ENCODE measurements at places on chromosomes 12 and 14.

DNA sequence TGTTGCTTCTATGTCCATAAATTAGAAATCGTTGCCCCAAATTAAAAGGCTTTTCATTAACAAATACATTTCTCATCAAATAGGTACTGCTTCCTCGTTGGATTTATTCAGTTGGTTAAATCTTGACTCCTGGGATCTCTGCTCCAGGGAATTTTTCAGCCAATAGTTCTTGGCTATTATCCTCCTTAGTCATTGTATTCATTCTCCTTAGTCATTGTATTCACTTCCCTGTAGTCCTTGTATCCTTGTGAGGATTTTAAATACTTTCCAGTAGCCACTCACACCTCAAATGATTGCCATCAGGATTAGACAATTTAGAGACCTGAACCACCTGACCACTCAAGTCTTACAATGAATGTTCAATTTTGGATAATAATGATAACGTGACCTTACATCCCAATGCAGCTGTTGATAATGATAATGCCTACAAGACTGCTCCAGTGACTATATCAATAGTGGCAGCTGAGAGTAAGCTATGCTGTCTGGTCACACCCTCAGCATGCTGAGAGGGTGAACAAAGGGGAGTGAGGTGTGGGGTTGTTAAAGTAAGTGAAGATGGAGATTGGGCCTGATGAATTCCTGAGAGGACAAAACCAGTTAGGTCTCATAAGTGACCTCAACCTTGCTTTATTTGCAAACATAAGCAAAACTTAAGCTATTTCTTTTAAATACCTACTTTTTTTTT, 193.7 kb upstream of the RTL1 start:
- DNase-seq: no peak

DNA sequence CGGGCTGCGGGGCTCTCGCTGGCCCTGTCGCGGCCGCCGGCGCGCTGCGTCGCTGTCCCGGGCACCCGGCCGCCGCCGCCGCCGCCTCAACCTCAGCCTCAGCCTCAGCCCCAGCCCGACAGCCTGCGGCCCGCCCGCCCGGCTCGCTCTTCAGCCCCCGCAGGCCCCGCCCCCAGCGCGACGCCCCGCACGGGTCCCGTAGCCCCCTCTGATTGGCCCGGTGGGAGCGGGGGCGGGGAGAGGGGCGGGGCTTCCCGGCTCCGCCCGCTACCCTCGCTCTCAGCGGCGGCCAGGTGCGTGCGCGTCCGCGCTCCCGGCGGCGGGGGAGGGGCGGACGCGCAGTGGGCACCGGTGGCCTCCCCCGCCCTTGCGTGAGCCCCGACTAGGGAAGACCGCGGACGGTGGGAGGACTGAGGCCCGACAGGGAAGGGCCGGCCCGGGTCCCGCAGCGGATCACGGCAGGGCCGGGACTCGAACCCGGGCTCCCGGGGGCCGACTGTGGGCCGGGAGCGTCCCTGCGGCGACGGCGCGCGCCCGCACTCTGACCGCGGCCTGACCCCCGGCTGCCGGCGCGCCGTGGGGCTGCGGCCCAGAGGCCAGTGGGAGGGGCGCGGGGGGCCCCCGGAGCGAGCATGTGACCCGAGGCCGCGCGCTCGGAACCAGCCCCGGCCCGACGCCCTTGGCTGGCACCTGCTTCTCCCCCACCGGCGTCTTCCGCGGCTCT, at the start of gene PPP1R13B:
TSS of gene PPP1R13B (minus strand) at position 125 of the 724 bp plus-strand sequence. CDS start 268 bp downstream, outside the sequence.
- peak; percentile 92 for DNase-seq

GRCh38 chr14:89303456-89304435, 113.3 kb downstream of the FOXN3 start:
- DNase-seq: no peak

DNA sequence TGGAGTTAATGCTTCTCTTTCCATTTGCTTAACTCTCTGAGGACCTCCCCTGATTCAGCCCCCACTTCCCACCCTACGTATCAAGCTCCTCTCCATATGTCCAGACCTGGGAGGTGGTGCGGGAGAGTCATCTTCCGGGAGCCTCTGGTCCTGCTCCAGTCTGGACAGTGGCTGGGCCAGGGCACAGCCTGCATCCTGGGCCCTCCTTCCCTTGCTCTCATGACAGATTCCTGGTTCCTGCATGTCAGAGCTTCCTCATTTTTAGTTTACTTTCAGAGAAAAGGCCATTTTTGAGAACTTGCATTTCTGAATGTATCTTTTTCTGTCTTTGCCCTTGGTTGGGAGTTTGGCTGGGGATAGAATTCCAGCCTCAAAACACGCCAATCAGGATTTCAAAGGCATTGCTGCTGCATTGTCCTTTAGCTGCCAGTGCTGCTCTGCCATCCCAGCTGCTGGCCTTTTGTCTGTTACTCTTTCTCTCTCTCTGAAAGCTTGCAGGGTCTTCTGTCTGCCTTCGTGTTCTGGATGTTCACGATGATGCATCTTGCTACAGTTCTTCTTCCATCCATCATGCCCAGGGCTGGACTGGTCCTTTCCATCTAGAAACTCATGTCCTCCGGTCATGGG, 54.7 kb downstream of the SLC6A12 start:
- DNase-seq: no peak

DNA sequence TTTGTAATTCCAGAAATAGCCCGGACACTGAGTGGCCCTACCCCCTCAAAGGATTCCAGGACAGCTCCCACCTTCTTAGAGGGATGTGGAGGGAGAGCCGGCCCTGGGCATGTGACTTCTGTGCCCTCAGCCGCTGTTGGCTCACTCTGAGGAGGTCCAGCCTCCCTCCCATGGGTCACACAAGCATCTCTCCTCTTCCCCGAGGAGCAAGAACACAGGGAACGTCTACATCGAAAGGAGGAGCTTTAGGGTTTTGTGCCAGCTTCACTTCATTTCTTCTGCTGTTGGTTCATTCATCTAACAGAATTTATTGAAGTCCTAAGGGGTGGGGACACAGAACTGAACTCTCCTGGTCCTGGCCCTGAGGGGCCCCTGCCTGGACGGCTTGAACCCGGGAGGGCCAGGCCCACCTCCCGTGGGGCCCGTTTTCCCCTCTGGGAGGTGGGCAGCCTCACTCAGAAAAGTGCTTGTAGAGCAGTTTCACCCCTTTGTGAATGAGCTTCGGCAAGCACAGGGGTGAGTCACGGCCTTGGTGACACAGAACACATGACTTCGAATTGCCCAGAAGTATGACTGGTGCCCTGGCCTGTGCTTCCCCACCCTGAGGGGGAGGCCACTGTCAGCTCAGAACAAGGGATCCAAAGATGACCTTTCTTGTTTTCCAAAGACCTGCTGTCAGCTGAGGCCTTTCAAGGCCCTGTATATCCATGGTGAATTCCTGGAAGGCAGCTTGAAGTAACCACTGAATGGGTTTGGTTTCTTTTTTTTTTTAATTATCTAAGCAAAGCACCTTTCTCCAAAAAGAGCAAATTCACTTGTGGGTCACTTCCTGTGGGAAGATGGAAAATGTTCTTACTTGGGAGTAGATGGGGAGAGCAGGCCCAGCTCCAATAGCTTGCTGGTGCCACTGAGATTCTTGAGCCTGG, 39.2 kb downstream of the NFKBIA start:
- DNase-seq: peak; percentile 32

DNA sequence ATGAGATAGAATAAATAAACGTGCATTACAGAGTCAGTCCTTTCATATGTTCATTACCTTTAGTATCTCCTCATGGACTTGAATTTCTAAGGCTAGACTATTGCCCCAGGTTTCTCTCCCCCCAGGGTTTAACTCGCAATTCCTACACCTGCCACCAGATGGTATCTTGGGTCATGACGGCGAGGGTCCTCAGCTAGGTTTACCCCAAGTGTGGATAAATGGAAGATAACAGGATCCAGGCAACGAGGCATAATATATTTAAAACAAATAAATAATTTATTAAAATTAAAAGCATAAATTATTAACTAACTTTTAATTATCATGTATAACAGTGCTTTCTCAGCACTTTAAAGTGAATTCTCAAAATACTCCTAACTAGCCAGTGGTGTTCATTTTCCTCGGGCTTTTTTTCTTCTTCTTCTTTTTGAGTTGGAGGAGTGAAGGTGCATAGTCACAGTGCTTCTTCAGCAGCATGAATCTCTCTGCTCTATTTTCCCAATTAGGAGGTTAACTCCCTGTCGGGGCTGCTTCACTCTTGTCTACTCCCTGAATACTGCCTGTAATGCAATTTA, 243.5 kb upstream of the CAND1 start:
- no peak for DNase-seq

DNA sequence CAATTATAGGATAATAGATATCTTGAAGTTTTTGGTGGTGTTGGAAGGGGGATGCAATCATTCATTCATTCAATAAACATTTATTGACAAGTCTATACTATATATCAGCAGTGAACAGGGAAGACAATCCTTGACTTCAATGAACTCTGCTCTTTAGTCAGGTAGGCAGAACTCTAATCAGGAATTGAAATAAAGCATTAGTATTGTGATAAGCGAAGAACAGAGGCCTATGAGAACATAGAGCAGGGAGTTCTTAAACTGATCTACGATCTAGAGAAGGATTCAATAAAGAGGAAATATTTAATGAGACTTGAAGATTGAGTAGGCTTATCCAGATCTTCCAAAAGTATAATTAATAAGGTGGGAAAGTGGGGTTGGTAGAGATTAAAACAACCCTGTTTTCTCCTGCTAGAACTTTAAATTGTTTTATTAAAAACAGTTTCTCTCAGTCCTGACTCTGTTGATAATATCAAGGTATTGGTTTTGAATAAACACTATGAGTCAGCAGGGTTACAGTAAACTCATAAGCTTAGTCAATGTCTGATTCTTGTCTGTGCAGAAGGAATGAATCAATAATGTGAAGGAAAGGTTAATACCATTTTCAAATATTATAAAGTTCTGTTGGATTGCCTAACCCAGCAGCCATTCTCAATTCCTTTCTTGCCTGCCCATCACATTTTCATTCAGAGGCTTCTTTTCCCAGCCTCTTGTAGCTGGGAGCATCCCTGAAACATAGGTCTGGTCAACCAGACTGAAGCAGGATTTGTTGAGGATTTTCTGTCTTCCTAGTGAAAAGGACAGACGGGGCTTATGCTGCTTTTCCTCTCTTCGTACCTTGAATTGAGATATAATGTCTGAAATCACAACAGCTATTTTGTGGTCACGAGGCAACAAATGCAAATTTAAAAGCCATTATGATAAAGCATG, 38.9 kb upstream of the KTN1 start:
- no peak for DNase-seq

DNA sequence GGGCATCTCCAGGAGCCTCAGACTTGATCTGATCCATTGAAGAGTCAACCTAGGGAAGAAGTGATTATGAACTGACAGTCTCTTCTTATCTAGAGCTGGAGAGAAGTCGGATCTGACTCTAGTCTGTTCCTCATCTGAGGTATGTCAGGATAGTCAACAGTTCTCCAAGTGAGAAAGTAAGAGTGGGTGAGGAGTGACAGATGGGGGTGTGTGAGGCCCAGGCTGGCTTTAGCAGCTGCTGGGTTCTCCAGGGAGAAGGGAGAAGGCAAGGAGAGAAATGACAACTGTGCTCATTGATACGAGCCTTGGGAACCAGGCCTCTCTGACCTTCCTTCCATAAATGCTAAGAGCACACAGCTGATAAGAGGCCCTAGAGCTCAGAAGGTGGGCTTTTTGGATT, 53.3 kb downstream of the IRAK3 start:
- DNase-seq: no peak

- no peak for DNase-seq
These were observed 29.9 kb downstream of the PPFIBP1 start for GRCh38 chr12:27553941-27554340.

- no peak for DNase-seq
These were observed 93.5 kb upstream of the PTHLH start for GRCh38 chr12:28065889-28066630.

DNA sequence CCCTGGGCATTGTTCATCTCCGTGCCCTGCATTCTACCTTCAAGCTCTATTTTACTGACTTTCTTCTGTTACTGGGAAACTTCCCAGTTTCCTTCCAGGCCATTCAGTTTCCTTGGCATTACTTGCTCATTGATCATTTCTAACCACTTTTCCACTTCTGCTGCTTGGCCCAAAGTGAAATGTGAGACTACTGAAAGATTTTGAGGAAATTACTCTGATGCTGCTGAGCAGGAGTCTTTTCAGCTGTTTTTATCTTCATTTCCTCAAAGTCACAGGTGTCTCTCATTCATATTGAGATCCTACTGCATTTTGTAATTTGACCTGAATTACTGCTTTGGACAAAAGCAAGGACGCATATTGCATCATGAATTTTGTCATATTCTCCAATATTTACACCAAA, 26.4 kb upstream of the DBX2 start:
- no peak for DNase-seq

DNA sequence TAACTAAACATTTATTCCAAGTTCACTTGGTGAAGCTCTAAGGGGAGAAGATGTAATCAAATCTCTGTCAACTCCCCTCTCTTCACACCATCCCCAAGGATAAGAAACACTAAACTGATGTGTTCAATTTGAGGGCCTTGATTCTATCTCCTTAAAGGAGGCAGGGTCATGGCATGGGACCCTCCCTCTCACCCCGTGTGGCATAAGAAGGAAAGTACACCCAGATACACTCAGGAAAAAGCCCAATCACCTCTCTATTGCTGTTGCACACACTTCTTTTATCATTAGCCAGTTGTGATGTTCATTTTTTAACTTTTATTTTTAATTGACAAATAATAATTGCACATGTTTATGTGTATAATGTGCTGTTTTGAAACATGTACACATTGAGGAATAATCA, 35.1 kb downstream of the WASHC3 start:
- no peak for DNase-seq

DNA sequence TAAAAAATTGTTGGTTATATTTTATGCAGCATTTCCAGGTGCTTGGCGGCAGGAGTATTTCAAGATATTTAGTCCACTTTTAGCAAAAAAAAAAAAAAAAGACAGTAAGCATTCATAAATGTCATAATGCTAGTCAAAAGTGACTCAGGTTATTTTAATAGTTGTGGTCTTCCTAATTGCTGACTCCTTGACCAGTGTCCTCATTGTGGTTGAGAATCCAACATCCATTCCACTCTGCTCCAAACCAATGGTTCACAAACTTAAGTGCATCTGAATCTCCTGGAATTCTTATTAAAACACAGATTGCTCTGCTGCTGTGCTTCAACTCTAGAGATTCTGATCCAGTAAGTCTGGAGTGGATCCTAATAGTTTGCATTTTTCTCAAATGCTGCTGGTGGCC, 71.4 kb downstream of the AKAP6 start:
- DNase-seq: no peak

GRCh38 chr12:122244565-122245371, 18.9 kb upstream of the DIABLO start:
- no peak for DNase-seq

- DNase-seq: no peak
These were observed 36.2 kb downstream of the ETV6 start for GRCh38 chr12:11685716-11686115.

- no peak for DNase-seq
These were observed 101.1 kb downstream of the DAD1 start for GRCh38 chr14:22487941-22488340.

- no peak for DNase-seq
These were observed 105.1 kb downstream of the BMP4 start for GRCh38 chr14:53851394-53852090.

GRCh38 chr14:47153746-47154145, 502.2 kb upstream of the RPL10L start:
- DNase-seq: no peak

DNA sequence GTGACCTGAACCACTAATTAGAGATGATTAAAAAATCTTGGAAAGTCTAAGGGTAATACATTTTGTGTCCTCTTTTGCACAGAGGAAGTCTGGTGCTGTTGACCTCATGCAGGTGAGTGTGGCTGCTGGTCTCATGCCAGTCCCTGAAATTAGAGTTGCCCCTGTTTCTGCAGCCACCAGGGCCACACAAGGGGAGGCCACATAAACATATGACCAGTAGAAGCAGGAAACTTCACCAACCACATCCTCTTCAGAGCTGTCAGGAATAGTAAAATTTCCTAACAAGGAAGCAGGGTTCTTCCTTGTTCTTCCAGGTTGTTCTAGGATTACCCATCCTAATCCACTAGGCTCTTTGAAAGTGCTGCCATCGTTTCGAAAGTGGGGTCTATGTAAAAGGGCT, 28.3 kb downstream of the PSMA6 start:
- DNase-seq: no peak

All from stimulated activated CD8-positive, alpha-beta memory T cell treated with anti-CD3 and anti-CD28 coated beads, Interleukin-7, amount 100 ng/mL, for 1 hour (primary cell).